ENCODE measurements at places on chromosomes 12 and 14.
A peak's percentile ranks its signal among the peaks of the same experiment; 100 is the strongest.

GRCh38 chr12:112122823-112123690 is 2.3 kb upstream of the TRAFD1 start:
- no peak for DNase-seq

DNA sequence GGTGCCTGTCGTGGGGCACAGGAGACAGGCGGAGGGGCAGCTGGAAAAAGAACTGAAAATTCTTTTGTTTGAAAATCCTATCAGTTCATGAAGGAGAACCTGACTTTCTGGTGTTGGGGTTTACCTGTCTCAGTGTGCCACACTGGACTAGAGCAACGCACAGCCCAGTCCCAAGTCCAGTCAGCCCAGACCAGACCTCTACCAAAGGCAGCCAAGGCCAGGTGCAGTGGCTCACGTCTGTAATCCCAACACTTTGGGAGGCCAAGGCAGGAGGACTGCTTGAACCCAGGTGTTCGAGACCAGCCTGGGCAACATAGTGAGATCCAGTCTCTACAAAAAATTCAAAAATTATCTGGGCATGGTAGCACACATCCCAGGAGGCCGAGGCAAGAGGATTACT is 4.6 kb downstream of the CCDC85C start:
- DNase-seq = no peak

DNA sequence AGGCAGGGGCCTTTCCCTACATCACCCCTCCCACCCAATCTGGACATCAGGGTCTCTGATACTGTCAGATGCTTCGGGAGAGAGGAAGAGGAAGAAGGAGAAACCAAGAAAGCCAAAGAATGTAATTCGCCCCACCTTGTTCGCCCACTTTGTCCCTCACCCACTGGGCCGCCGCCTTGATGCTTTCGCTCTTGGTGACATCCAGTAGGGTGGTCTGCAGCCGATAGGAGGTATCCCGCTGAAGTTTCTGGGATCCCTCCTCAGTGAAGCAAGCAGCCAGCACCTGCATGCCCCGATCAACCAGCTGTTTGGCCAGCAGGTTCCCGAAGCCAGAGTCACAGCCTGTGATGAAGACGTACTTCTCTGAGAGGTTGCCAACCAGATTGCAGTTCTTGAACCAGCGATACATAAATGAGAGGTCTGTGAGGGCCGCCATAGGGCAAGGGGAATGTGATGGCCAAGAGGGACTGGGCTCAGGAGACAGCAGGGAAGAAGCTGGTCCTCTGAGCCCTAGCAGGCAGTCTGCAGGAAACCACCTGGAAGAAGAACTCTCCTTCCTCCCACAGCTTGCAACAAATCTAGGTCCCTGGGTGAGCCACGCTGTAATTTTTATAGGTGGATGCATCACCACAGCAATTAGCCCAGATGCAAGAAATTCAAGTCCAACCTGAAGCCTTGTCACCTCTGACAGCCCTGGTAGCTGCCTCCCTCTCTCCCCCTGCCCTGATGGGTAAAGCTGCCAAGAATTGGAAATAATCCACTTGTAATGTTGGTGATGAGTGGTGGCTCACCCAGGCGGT is at the start of gene SDR9C7:
SDR9C7 (minus strand) TSS at position 583 of the 800 bp plus-strand sequence; CDS start at position 436, 147 bp downstream.
- DNase-seq = no peak

DNA sequence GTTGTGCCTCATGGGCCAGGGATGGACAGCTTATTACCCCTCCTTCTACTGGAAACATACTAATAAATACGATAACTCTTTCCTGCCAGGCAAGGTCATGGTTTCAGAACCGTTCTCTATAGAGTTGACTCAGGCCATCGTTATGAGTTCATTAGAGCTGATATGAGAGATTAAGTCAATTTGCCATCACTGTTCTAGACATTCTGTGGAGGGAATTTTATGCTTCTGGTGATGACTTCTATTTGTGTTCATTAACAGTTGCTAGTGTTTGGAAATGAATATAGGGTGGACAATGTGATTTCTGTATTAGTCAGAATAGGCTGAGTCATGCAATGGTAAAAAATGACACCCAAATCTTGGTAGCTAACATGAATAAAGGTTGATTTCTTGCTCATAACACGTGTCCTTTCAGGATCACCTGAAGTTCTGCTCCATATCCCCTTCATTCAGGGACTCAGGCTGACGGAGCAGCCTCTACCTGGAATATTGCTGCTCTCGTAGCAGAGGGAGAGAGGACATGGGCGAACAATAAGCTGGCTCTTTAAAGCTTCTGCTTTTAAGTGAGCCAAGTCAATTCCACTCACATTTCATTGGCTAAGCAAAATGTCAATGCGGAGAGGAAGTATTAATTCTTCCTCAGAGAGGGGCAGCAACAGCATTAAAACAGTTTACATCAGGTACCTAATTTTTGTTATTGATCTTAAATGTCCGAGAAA is 18.5 kb upstream of the TBPL2 start:
- DNase-seq = no peak

DNA sequence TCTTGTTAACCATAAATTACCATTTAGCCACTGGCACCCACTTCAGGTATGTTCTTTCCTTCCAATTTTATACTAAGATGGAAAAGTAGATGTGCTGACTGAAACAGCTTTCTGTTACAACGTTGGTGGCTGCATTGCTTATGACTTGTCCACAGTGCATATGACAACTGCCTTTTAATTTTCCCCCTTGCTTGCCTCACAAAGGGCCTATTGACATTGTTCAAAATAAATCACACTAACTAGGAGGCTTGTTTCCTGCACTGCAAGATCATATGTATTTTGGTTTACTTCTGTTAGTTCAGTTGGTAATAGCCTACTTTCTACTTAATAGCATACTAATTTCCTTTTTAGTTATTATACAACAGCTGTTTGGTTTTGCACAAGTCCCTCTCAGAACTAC is 55.4 kb downstream of the SCAF11 start:
- no peak for DNase-seq

DNA sequence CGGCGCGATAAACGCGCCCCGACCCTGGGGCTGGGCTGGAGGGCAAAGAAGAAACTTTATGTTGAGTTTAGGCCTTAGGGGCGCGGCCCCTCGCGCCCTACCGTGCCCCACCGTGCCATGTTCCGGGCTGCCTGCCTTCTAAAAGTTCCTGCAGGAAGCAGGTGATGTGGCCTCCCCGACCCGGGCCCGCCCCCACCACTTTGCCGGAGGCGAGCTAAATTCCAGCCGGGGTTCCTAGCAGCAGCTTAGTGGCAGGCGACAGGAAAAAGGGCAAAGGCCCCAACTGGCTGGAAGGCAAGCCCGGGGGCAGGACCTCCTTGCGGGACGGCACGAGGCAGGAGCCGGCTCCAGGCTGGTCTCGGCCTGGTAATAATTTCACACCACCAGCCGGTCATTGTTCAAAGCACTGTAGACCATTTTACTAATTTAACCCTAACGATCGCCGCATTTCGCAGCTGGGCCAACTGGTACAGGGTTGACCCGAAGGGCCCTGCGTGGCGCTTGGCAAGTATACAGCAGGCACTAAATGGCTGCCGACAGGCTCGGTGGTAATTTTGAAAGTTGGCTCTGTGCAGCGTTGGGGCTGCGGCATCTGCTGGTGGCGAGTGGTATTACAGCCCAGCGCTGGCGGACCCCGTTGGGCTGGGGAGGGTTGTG is 895 bp upstream of the CCDC88C start:
- peak; percentile 75 for DNase-seq

GRCh38 chr14:33839193-33840076 is 111.4 kb downstream of the EGLN3 start:
- DNase-seq = peak; percentile 3

DNA sequence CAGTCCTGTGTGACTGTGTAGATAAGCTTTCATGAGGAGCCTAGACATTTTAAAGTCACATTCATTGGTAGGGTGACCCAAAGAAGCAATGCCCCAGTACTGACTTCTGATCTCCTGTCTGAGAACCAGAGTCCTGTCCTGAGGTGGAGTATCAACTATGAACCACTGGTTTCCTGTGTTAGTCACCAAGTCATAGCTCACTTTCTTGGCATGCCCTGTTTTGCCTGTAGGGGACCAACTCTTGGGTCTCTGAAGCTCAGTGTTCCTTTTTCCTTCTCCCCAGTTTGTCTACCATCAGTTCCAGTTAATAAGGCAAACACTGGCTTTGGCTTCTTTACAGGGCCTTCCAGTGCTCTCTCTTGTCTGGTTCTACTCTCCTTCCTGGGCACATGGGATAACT is 97.4 kb downstream of the C12orf75 start:
- DNase-seq = no peak

- DNase-seq = no peak
These were observed 304 bp downstream of the KCTD10 start for GRCh38 chr12:109476807-109477184.

DNA sequence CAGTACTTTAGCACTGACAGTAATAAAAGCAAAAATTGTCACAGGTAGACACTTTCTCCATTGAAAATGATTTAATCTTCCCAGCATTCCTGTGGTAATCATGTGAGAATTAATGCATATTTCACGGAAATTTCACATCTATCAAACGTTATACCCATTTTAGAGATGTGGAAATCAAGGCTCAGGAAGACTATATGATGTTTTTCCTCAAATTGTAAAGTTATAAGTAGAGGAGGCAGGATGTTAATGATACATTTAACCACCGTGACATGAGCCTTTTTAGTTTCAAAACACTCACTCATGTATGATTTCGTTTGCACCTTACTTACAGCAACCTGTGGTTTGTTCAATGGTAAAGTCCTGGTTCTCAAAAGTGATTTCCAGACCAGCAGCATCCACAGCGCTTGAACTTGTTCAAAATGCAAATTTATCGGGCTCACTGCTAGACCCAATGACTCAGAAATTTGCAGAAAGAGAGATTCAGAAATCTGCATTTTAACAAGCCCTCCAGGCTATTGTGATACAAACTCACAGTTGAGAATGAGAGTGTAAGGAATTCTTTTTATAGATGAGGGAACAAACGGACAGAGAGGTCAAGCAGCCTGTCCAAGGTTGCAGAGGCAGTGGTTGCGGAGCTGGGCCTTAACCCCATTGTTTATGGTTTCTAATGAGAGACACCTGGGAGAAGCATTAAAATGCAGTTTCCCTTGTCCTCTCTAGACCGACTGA is 654.8 kb upstream of the TBX3 start:
- no peak for DNase-seq

DNA sequence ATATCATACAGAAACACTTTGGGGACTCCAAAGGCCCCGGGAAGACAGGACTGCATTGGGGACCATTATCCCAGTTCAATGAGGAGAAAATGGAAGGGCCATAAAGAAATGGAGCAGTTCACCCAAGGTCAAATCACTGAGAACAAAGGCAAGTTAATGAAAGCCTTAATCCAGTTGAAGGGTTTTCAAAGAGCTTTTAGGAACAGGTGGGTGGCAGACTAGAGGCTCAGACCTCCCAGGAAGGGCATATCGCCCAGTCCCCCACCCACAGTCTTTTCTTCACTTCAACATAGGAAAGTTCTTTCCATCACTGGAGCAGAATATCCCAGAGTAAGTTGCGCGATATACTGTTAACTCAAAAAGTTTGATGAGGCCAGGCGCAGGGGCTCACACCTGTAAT is 136.1 kb upstream of the CCND2 start:
- DNase-seq = no peak

DNA sequence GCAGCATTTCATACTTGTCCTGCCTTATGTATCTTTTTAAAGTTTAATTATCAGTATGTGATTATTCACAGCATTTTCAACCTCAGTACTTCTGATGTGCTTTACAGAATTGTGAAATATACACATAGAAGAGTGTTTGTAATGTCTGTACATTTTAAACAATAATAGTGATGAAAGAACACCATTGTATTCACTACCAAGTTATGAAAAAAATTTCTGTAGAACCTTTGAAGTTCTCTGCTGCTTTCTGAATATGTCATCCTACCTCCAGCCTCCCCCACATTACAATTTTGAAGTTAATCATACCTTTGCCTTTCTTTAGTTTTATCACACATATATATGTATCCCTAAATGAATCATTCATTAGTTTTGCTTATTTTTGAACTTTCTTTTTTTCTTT is 24.8 kb downstream of the FRMD6 start:
- no peak for DNase-seq

DNA sequence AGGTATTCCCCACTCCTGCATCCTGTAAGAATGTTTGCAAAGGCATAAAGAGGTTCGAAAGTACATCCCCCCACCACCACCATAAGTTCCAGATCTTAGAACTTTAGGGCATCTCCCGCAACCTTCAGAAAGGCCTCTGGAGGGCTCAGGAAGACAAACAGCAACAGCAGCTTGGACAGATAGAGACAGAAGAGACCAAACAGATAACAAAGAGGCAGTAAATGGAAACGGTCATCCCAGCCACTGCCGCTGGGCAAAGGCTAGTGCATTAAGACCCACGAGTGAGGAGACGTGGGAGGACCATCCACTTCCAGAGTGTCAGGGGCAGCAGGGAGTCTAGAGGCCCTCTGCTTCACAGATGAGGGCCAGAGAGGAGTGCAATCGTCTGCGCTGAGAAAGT is 124.3 kb downstream of the CRACR2A start:
- no peak for DNase-seq

DNA sequence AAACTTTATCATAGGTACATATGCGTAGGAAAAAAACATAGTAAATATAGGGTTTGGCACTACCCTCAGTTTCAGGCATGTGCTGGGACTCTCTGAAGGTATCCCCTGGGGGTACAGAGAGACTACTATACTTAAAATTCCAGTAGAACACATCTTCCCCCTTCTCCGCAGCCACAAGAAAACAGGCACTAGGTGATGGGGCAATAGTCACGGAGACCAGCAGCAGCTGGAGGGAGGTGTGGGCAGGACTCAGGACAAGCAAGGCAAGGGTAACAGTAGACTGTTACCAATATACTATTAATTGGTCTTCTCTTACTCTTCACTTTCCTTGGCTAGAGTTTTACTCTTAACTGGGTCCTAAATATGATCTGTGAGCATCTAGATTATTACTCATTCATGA is 4.6 kb upstream of the PAPOLA start:
- DNase-seq = no peak

- DNase-seq = no peak
These were observed 158.0 kb downstream of the SLC5A8 start for GRCh38 chr12:101051901-101052550.

DNA sequence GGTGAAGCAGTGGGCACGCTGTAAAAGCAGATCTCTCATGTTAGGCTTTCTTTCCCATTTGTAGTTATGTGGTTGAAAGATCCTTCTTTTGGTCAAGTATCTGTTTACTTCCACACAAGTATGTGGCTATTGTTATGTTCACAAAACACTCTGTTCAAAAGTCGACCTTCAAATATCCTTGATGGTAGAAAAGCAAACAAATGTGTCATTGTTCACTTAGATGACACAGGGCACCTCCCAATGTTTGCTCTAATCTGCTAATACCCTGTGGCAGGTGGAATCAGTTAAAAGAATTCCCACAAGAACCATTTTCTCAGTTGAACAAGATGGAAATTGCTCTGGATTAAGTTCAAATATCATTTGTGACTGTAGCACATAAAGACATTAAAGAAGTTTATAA is 43.6 kb upstream of the NAA30 start:
- no peak for DNase-seq

DNA sequence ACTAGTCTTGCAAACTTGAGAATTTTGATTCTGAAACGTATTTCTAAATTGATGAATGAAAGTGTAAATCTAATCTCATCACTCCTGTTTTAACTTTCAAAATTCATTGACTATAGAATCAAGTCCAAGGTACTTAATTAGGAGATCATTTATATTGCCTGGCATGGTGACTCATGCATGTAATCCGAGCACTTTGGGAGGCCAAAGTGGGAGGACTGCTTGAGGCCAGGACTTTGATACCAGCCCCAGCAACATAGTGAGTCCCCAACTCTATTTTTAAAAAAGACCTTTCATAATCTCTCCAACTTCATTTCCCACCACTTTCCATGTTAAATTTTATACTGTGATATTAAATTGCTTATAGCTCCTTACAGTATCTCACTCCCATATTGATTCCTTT is 3.0 kb upstream of the MIPOL1 start:
- no peak for DNase-seq

GRCh38 chr12:93050026-93050747 is 121.1 kb upstream of the EEA1 start:
- no peak for DNase-seq

GRCh38 chr12:100075598-100075997 is 67.1 kb downstream of the BLTP3B start:
- no peak for DNase-seq

All from T-helper 2 cell (primary cell).